CD4-positive, alpha-beta memory T cell (primary cell): ENCODE measurements at places on chromosomes 3 and 15. TPM values are rescaled to one million over a fixed set of nuclear protein-coding genes. Genes with fewer than 3 reads are reported as not detected.

Gene KLHL24
- 108 TPM for total RNA-seq

DNA sequence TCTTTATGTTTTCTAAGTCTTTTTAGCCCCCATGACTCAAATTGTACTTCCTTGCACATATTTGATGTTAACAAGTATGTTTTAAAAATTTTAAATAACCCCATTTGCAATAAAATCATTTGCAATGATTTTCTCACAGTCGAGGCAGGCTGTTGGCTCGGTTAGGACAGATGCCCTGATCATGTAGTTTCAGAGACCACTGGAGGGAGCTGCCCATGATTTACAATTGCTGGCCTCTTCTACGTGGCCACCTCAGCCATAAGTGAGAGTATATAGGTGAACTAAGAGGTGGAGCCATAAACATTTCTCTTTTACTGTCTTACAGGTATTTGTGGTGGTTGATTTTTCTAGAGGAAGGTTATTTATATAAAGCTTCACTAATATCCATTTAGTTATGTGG, 1.7 kb downstream of the DTWD1 start:
- H3K27ac ChIP-seq: no peak overlapping the region
- peaks cover 22% of the 10 kb centered on the region for H3K4me1 ChIP-seq
- H3K27me3 ChIP-seq: no peaks in the 10 kb centered on the region
- no peaks in the 10 kb centered on the region for H3K36me3 ChIP-seq
- DNase-seq: no peak
- no peak overlapping the region for H3K4me3 ChIP-seq

- H3K36me3 ChIP-seq: no peaks in the 10 kb centered on the region
- no peaks in the 10 kb centered on the region for H3K4me1 ChIP-seq
- H3K27ac ChIP-seq: no peak overlapping the region
- H3K4me3 ChIP-seq: no peak overlapping the region
- H3K27me3 ChIP-seq: no peaks in the 10 kb centered on the region
- no peak for DNase-seq
These were observed 72.2 kb downstream of the ATP8B4 start for GRCh38 chr15:50046867-50047266.

Gene LTK
- 3.7 TPM for total RNA-seq

DNA sequence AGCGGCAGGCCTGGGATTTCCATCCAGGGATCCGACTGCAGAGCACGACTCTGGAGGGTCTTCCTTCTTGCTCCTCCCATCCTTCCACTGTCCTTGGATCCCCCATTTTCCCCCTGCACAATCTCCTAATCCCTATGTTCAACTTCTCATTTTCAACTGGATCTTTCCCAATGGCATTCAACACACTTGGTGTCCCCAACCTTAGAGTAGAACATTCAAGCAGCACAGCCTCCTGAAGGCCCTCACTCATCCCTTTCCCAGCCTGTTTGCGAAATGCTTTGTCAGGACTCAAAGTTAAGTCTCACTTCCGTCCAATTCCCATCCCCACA, 32.3 kb downstream of the RPN1 start:
- peak overlapping the region; percentile 88 for H3K27ac ChIP-seq
- no peak for DNase-seq
- H3K4me3 ChIP-seq: peak overlapping the region; percentile 91
- H3K36me3 ChIP-seq: peaks cover 30% of the 10 kb centered on the region
- no peaks in the 10 kb centered on the region for H3K27me3 ChIP-seq

DNA sequence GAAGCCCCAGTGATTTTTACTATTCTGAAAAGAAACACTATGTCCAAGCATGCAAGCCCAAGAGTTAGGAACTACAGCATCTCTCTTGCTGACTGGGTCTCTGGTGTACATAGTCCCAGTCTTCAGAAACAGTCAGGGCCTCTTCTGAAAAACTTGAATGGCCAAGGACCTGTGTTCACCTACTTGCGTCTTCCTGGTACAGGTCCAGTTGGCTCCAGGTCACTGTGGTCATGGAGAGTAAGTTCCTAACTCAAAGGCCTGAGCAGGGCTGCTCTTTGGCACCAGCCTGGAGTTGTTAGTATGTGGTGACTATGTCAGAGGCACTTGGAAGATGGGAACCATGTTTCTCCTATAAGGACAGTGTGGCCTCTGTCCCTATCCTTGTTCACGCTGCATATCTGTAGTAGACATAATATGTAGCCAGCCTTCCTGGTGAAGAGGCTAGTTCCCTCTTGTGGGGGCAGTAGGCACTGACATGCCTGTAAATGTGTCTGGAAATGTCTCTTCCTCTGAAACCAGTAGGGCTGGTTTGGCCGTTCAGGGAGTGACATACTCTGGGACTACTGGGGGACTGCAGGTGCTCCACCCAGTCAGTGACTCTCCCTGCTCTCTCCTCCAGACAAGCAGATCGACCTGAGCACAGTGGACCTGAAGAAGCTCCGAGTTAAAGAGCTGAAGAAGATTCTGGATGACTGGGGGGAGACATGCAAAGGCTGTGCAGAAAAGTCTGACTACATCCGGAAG, 2.6 kb upstream of the RBM15B start:
- H3K27me3 ChIP-seq: no peaks in the 10 kb centered on the region
- H3K36me3 ChIP-seq: peaks cover 17% of the 10 kb centered on the region
- peaks cover 59% of the 10 kb centered on the region for H3K4me1 ChIP-seq
- H3K4me3 ChIP-seq: no peak overlapping the region

DNA sequence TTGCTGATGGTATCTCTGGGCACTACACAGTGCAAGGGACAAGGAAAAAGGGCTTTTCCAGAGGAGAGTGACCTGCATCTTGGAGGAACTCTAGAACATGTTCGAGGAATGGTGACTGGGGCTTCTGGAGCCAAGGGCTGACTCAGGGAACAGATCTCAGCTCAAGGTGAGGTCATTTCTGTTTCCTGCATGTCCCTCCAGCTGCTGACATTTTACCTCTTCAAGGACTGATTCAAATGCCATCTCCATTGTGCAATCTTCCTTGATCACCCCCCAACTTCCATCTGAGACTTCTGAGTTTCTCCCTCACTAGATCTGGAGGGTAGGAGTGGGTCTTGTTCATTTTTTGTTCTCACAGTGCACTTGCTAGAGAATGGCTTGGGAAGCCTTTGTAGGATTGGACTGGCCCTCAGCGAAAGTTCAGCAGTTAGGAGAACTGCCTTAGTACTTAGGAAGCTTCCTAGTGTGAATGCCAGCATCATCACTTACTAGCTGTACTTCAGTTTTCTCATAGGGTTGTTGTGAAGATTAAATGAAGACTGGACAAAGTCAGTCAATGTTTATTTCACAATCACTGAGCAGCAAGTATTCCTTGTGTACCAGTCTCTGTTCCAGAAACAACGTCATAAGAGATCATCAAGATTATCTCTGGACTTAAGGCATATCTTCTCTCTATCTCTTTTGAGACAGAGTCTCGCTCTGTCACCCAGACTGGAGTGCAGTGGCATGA, 2.6 kb upstream of the IDH3A start:
- no peak overlapping the region for H3K4me3 ChIP-seq
- no peak overlapping the region for H3K27ac ChIP-seq
- H3K4me1 ChIP-seq: peaks cover 26% of the 10 kb centered on the region
- H3K36me3 ChIP-seq: no peaks in the 10 kb centered on the region

- H3K4me1 ChIP-seq: no peaks in the 10 kb centered on the region
- no peaks in the 10 kb centered on the region for H3K36me3 ChIP-seq
- no peak for DNase-seq
- no peaks in the 10 kb centered on the region for H3K27me3 ChIP-seq
These were observed 211.3 kb downstream of the XXYLT1 start for GRCh38 chr3:195059471-195060216.

Gene NR1I2
- total RNA-seq: 0.49 TPM
